ENCODE measurements at places on chromosomes 2 and 18. TPM values are rescaled to one million over a fixed set of nuclear protein-coding genes. Genes with fewer than 3 reads are reported as not detected.

The ADGRF3 gene
- total RNA-seq, result not detected

DNA sequence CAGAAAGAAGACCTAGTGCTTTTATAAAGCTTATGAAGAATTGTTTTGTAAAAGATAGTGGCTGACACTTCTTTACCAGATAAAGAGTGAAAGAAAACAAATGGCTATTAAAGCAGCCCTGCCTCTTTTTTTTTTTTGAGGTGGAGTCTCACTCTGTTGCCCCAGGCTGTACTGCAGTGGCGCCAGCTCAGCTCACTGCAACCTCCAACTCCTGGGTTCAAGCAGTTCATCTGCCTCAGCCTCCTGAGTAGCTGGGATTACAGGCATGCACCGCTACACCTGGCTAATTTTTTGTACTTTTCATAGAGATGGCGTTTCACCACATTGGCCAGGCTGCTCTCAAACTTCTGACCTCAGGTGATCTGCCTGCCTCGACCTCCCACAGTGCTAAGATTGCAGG, 12.9 kb downstream of the ARPC2 start:
- peak; percentile 72 for DNase-seq

The FHOD3 gene
- total RNA-seq, result 47.1 TPM

DNA sequence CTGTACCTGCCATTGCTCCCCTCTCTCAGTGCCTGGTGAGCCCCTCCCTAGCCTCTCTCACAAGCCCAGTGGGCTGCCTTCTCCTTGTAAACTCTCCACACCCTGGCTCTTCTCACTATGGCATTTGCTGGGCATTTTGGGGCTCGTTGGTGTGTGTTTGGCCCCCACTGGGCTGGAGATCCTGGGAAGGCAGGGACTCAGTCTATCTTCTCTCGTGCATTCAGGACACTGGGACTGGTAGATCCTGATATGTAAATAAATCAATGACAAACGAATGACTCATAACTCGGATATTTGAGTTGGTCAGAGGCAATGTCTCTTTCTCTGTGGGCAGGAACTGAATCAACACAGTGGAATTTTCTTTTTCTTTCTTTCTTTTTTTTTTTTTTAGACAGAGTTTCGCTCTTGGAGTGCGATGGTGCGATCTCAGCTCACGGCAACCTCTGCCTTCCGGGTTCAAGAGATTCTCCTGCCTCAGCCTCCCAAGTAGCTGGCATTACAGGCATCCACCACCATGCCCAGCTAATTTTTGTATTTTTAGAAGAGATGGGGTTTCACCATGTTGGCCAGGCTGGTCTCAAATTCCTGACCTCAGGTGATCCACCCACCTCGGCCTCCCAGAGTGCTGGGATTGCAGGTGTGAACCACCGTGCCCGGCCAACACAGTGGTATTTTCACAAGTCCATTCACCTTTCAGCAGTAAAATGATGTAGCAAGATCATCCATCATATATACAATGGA, 144.6 kb upstream of the SPRED2 start:
- peak; percentile 98 for DNase-seq

DNA sequence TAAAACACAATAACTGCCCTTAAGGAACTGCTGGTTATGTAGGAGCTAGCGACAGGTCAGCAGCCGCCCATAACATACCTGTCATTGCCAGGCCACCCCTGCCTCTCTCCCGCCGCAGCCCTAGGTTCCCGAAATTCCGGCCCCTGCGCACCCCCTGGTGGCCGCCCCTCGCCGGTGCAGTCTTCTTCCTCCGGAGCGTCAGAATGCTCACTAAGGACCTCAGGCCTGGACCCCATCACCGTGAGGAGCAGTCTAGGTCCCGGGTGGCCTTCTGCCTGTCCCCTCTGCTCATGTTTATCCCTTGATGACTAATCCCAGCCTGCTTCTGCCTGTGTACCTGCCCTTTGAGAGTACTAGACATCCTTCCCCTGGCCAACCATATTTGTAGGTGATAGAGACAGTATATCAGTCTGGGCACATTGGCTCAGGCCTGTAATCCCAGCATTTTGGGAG, 115.7 kb upstream of the SLC1A4 start:
- peak; percentile 68 for DNase-seq

- DNase-seq, result no peak
Observed at GRCh38 chr18:14026199-14026598, 106.0 kb downstream of the ZNF519 start.

DNA sequence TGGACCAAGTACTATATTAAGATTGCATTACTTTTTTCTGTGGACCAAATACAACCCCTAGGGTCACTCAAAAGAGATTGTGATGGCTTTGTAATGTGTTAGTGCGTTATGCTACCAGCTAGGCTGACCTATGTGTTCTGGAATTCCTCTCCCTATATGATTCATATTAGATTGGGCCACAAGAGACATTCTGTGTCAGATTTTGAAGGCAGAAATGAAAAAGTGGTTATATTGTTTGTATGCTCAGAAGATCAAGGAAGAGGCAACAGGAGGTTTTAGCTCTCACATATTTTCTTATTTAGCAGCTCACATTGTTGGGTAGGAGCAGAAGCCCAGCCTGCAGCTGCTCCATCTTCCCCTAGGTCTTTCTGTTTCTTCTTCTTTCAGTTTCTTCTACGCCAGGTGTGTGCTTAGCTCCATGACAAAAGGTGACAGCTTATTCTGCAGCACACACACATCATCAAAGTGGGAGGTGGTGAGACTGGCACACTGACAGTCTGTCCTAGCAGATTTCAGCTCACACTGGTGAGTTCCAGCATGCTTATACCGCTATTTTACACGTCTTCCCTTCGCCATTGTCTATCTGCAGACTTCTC, 156.8 kb upstream of the UBE2E3 start:
- peak; percentile 68 for DNase-seq

- DNase-seq, result no peak
Observed at GRCh38 chr2:28277466-28277865, 115.2 kb upstream of the FOSL2 start.

The SATB2 gene
- 14.5 TPM for total RNA-seq

GRCh38 chr2:83596592-83597282, 862.3 kb downstream of the SUCLG1 start:
- no peak for DNase-seq

DNA sequence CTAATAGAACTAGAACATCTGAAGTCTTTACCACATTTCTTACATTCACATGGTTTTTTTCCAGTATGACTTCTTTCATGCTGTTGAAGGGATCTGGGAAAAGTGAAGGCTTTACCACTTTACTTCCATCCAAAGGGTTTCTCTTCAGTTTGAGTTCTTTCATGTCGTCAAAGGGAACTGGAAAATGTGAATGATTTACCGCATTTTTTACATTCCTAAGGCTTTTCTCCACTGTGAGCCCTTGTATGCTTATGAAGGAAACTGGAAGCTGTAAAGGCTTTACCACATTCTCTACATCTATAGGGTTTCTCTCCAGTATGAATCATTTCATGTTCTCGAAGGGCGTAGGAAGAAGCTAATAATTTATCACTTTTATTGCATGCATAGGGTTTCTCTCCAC, 46.7 kb downstream of the NBEAL1 start:
- DNase-seq, result peak; percentile 11

DNA sequence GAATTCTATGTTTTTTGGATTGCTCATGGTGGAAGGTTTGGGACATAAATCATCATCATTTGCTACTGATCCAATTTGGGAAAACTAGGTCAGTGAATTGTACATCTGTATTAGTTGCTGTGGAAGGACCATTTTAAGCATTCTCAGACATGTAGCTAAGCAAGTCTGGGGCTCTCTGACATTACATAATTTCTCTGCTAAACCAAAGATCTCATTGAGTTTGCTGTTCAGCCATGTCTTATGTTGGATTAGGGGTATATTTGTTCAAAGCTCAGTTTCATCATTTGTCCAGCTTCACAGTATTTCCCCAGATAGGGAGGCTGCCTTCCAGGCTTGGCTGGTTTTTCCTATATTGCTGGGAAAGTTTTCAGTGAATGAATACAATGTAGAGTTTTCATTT, 399.7 kb downstream of the MTX2 start:
- no peak for DNase-seq

DNA sequence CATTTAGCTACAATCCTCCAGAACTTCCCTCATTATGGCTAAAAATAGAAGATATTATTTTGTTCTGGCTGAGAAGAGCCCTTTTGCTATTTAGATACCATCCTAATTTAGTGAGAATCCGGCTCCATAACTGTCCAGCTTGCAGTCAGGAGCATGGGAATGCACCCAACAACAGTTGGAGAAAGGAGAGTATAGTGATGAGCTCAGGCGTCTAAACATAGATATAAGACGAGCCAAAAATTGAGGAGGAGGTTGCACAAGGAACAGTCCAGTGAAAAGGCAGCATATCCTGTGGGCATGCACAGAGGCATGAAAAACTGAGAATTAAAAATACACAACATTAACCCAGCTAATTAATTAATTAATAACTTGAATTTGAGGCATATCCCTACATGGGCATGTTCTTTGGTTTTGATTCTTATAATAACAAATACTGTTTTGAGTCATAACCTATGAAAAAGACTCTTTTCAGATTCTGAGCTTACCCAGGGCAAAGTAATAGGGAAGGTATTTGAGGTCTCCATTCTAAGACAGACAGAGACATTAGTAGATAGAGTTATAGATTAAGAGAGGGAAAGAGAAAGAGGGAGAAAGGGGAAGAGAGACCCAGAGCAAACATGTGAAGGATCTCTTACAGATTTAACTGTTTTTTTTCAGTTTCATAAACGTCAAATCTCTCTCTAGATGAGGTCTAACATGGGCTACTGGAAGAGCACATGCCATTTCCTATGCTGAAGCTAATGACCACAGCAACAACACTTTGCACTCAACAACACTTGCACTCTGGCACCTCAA, 311.2 kb downstream of the OSR1 start:
- DNase-seq, result no peak

DNA sequence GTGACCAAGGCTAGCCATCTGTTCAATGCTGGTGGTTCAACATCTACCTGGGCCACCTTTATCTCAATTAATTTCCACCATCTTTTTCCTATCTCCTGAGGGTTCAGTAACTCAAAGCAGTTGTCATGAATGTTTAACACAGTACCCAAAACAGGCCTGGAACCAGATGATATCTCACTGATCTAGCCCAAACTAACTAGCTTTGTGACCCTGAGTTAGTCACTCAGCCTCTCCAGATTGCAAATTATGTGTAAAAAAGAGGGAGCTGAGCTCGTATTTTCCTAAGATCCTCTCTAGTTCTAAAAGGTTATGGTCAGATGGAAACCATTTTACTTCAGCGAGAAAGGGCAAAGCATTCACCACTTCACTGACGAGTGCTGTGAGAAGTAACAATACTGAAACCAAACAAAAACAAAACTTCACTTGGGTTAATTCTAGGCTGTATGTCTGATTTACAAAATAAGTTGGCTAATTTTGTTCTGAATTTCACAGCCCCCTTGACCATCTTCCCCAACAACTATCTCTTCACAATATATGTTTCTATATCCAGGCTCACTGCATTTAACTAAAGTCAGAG, 14.8 kb downstream of the SPRED2 start:
- no peak for DNase-seq

- peak; percentile 27 for DNase-seq
Observed at GRCh38 chr2:98282109-98282508, 64.1 kb upstream of the CNGA3 start.

GRCh38 chr2:140718999-140719398, 1411.8 kb downstream of the LRP1B start:
- DNase-seq, result no peak

The UGT1A5 gene
- not detected for total RNA-seq

- DNase-seq, result no peak
Observed at GRCh38 chr2:43221124-43221762, 5.2 kb downstream of the ZFP36L2 start.

DNA sequence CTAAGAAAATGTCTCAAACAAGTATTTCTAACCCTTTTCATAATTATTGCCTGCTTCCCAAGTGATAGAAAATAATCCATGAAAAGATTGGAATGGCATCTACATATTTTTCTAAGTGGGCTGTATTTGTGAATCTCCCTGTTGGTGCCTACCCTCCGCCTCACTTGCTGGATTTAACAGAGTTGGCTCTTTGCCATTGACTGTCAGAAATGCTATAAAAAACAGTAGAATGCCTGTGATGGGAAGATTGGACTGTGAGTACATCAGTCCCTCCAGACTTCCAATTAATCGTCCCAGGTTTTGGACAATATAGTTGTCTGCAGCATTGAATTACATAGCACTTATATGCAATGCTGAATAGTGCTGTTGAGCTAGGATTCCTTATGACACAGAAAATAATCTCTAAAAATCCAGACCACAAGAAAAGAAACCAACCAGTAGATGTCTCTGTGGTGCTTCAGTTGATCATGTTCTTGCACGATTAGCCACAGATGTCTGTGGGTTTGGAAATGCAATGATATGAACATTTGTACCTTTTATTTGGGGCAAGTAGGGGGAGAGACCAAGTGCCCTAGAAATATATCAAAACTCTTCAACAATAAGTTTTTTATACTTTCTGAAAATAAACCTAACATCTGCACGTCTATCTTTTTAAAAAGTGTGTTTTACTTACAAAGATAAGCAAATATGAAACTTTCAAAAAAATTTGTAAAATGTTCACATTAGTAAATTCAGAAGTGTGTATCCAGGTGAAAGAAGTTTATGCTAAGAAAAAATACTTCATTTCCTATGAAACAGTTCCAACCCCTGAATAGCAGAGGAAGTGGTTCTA, 88.5 kb downstream of the DYNAP start:
- DNase-seq, result peak; percentile 86

DNA sequence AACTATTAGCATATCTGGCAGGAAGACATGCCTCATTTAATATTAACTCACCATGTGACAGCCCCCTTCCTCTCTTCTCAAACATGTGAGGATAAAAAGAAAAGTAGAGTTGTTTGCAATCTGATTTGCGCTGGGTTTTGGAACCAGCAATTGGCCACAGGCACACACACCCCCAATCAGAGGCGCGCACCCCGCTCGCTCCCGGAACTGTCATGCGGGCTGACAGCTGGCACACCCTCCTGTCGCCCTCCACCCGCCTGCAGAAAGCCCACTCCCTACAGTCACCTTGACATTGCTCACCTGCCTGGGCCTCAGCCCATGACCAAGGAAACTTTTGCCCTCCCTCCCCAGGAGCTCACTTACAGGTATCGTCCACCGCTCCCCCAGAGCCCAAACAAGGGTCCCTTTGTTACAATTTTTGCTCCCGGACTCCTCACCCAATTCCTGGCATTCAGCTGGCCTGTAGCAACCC, 1.1 kb downstream of the COBLL1 start:
- peak; percentile 36 for DNase-seq

GRCh38 chr2:28300485-28301341, 91.9 kb upstream of the FOSL2 start:
- no peak for DNase-seq

DNA sequence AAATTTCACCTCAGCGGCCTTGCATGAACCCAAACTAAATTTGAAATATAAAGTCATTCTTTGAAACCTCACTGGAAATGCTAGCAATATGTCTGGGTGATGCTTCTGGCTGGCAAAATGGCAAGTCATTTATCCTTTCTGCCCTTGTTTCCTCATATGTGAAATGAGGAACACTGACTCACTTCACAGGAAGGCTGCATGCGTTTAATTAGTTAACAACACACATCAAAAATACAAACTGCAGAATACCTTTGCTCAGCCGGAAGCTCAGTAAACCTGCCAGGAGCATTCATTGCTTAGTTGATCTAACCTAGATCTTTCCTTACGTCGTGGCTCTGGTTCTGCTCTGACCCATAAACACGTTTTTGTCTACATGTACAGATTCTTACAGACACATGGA, 214.2 kb upstream of the ACVR2A start:
- no peak for DNase-seq

The NAT8 gene
- not detected for total RNA-seq

Measured in HT1080 (cell line).